H7 (cell line): ENCODE measurements at places on chromosomes 3 and 15.

DNA sequence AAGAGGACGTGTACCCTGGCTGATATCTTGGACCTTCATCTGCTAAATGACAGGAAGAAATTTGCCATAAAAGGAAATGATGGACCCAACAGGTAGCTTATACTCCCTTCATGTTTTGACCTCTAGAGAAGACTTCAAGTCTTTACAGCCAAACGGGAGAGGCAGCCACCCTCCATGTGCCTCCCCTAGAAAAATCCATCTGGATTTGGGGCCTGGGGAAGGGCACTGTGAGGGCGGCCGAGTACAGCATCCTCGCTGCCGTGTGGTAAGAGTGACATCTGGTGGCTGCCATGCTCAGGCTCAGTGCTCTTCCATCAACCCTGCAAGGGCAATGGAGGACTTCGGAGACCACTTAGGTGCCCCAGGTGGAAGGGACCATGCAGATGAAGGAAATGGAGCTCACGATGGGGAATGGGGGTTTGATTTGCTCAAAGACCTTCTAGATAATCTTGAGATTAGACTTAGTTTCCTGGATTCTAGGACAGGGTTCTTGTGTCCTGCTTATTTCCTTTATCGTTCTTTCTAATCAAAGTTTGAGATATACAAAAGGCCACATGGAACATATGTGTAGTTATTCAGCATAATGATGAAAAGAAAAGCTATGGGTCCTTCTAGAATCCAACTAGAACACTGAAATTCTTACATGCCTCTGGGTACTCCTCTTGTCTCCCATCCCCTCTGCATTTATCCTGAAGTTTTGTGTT lies 44.4 kb downstream of the AQP9 start:
- peak; percentile 73 for DNase-seq

DNA sequence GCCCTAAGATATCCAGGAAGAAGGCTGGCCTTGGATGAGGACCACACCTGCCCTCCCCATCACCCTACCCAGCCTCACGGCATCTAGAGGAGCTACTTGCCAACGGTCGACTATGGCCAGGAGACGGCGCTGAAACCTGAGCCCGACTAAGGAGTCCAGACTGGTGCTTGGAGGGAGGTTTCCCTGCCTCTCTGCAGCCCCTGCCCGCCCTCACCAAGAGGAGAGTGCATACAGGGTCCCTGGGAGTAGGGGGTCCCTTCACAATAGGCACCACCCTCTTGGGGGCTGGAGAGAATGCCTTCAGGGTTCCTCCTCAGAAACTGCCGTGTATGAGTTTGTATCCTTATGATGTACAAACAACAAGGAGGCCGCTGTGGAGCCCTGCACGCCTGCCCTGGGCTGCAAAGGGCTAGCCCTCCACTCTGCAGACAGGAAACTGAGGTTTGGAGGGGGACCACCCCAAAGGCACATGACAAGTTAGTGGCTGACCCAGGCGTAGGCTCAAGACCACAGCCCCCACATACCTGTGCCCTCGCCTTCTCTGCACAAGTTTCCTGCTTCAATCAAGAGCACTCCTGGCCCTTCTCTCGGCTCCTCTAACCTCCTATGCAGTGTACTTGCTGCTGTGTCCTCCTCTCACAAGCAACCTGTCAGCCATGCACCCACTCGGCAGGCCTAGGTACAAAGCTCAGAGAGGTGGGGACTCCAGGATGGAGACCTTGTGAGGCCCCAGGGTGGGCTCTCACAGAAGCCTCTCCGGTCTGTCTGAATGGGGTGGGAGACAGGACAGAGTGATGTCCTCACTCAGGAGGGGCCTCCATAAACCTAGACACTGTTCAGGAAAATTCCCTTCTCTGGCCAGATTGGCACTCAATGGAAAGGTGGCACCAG lies 7.4 kb downstream of the KLF15 start:
- DNase-seq = no peak

DNA sequence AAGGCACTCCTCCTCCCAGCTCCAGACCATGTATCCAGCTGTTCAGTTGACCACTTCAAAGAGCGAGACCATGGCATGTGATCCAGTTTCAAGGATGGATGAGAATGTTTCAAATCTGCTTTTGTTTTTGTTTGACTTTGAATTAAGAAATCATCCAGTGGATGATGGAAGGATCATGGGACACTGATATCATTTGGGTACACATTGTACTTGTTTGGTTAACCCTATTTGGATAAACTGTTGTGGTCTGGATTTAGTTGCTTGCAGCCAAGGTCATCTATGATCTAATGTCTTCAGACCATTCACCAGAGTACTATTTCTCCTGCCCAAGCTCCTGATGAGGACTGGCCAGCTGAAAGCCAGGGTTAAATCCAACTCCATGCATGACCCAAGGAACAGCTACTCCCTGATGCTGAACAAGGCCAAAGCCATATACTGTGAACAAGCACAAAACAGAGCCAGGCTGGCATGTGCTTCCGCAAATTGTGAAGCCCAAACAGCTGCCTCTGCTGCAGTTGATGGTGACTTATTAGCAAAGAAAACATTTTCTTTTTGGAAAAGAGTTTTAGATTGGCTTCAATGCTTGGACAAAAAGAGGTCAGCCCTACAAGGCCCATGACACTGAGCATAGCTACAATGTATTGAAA lies 5.2 kb upstream of the ADAMTS17 start:
- DNase-seq = no peak

DNA sequence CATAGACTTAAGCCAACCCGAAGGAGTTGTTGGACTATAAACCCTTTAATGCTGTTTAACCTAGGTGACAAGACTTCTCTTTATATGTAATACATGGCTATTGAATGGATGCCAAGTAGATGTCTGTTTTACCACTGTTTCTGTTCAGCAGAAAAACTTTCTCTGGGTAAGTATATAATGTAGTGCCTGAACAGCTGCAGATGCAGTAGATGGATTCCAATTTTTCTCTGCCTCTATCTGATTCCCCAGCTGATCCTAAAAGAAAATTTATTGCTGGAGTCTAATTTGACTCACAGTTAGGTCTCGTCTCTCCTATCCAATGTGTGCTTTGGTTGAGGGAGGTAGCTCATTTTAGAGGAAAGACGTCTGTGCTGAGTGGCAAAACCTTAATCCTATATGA lies 256.5 kb upstream of the CBLB start:
- DNase-seq = no peak

DNA sequence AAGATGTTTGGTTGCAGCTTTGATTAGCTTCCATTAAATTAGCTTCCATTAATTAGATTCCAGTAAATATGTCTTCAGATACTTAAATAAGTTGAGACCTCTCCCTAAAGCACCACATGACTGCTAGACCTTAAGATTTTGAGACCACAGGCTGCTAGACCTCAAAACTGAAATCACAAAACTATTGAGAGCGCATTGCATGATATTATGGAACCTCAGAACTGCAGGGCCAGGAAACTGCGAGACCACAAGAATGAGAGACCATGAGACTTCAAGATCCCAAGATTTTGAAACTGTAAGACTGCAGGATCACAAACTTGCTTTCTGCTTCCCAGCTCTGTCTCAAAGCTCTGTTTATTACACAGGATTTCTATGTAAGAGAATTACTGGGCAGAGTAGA lies 87.4 kb downstream of the TRIM42 start:
- DNase-seq = no peak
